ENCODE measurements at places on chromosomes 11 and 22.

DNA sequence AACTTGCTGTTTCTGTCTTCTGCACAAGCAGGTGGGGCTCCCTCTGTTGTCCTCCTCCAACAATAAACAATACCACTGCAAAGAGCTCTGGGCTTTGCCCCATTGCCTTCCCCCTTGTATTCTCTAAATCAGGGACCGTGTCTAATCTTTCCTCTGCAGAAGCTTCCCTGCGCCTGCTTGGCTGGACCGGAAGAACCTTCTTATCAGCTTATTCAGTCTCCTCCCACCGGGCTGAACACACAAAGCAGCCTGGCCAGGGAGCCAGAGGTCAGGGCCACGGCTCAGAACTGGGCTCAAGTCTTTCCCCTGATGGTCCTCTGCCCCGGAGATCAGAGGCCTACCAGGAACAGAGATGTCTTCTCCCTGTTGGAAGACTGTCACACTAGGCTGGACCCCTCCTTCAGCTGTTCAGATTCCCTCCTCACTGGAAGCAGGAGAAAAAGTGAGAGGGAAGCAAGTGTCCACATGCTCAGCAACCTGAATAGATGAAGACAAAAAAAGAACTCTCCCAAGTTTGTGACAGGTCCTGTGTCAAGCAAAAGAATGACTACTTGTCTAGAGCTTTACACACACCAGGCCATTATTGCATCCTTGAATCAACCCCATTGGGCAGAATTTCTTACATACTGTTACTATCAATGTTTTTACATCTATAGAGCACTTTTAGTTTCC, 63.7 kb downstream of the RAB30 start:
- no peak for DNase-seq

DNA sequence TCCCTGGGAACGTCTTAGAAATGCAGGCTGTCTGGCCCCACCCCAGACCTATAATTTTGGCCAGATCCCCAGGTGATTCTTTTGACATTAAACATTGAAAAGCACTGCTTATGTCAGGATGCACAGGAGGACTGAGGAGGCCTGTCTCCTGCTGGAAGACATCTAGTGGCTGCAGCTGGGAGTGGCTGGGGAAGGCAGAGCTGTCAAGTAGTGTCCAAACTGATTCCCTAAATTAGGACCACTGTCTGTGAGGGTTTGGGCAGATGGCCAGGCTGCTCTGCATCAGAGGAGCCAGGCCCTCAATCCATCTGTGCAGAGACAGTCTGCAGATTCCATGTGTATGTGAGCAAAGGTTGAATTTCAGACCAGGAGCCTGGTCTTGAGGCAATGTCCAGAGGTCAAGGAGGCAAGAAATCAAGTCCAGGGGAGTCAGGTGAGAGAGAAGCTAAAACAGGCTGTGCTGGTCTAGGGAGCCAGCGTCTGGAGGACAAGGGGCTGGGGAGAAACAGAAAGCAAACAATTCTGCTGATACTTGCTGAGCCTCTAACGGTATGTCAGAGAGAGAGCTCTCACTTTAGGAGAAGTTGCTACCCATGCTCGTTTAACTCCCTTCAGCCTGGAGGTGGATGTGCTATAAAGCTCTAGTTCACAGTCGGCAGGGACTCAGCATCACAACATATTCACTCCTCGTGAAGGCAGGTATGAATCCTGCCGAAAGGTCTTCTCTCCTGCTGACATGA, 15.3 kb upstream of the SYTL2 start:
- no peak for DNase-seq

DNA sequence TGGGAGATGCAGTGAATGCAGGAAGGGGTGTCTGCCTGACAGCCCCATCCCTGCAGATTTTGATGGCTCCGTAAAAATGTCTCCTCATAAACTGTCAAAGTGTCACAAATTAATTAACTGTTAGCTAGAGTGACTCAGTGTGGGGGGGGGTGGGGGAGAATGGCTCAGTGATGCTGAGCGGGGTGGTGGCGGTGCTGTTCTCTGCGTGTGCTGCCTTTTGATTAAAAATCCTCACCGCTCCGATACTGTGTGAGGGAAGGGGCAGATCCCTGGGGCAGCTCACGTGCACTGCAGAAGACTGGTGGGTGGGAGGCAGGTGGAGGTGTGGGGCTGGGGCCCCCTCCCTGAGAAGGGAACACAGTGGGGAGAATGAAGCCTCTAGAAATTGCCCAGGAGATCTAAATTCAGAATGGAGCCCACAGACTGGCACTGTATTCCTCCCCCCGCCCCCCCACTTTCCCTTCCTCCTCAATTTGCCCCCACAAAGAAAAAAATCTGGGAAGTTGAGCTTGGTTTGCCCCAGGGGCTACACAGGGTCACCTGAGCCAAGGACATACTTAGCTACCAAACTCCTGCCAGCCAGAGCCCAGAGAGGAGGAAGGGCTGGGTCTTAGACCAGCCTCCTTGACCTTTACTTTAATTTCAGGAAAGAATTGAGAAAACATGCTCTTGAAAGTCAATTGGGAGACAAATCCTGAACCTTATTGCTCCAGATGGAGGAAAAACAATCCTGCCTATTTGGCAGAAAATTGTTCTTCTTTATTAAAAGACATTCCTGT, 39.8 kb downstream of the DRD2 start:
- no peak for DNase-seq

DNA sequence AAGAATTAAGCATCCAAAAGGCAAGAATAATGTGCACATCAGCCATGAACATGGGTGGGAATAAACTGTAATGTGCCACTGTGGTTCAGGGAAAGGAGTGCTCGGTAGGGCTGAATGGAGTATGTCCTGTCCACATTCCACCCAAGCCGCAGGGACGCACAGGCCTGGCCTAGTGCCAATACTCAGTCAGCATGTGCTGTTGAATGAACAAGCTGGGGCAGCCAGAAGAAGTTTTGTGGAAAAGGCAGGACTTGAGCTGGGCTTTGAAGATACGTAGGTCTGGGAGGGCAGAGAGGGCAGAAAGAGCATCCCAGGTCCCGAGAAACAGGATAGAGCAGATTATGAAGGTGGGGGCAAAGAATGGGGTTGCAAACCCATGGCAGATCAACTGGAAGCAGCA, 60.0 kb upstream of the PLET1 start:
- DNase-seq, result no peak

- no peak for DNase-seq
Measured at GRCh38 chr11:12473381-12473780, 96.0 kb downstream of the PARVA start.

GRCh38 chr11:4921796-4922195, 2.3 kb downstream of the OR51G1 start:
- no peak for DNase-seq

- no peak for DNase-seq
Measured at GRCh38 chr11:11971906-11972547, 36.4 kb downstream of the DKK3 start.

GRCh38 chr22:22171357-22172218, 73.0 kb upstream of the VPREB1 start:
- DNase-seq, result no peak

DNA sequence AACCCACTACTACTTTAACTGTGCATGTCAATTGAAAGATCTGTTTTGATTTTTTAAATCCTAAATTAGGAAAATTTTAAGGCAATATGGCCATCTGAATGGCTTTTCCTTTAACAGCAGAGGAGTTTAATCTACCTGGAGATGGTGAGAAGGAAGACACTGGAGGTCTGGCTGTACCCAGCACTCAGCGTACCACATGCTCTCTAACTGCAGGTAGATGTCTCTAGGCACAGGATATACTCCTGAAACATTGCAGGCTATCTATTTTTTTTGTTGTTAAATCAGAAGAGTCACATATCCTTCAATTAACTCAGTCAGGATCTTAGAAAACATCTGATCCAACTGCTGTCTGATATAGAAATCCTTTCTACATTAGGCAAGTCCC, 17.3 kb upstream of the CASTOR1 start:
- no peak for DNase-seq

- DNase-seq, result peak; percentile 84
Measured at GRCh38 chr11:117843666-117844484, 19.3 kb upstream of the FXYD2 start.

DNA sequence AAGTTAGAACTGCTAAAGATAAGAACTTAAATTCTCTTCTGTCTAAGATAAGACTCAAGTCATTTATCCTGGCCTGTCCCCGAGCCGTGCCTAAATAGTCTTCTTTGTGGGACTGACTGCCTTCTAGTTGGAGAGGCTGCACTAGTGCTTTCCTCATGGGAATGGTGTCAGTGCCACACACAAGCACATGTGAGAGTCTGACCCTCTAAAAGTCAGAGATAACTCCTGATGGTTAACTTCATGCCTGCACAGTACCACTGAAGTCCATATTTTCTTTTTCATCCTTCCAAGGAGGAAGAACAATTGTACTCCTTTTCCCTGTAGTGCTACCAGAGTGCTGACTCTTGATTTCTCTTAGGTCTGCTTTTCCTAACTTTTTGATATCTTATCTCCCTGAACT, 309.7 kb downstream of the TMEM135 start:
- no peak for DNase-seq

DNA sequence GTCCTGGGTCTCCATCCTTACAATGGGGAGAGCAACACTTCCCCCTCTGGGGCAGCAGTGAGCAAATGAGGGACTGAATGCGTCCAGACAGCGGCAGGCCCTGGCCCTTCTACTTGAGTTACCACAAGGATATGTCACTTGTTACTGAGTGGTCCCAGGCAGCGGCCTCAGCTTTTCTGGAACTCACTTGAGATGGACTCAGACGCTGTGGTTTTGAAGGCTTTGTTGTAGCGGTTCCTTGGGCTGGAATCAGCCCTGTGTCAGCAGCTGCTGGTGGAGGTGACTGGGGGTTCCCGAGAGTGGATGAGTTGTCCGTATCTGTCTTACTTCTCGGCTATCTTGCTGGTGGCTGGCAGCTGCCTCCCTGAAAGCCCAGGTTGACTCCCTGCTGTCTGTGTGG, 77.0 kb downstream of the MICAL2 start:
- DNase-seq, result no peak

- no peak for DNase-seq
Measured at GRCh38 chr22:21876486-21877176, 9.2 kb upstream of the MAPK1 start.

- no peak for DNase-seq
Measured at GRCh38 chr22:39489094-39490068, 12.7 kb upstream of the MIEF1 start.

- DNase-seq, result no peak
Measured at GRCh38 chr11:71370020-71370747, 78.0 kb downstream of the DHCR7 start.

- no peak for DNase-seq
Measured at GRCh38 chr11:79415411-79415810, 25.4 kb downstream of the TENM4 start.

- DNase-seq, result no peak
Measured at GRCh38 chr11:43419460-43419859, 60.7 kb downstream of the TTC17 start.

DNA sequence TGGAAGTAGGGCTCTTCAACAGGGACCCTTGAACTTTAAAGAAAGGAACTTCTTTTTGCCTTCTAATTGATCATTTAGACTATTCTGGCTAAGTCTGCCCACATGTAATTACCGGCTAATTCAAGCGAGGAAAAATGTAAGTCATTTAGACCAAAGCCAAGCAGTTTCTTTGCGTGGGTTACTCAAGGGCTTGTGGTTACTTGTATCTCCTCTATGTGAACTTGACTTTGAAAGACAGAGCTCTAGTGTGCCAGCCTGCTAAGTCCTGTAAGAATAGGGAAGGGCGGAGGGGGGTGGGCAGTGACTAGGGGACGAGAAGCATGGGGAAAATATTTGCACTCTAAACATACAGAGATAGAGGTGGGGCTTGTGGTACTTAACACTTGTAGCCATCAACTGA, 145.2 kb upstream of the TEAD1 start:
- DNase-seq, result no peak

DNA sequence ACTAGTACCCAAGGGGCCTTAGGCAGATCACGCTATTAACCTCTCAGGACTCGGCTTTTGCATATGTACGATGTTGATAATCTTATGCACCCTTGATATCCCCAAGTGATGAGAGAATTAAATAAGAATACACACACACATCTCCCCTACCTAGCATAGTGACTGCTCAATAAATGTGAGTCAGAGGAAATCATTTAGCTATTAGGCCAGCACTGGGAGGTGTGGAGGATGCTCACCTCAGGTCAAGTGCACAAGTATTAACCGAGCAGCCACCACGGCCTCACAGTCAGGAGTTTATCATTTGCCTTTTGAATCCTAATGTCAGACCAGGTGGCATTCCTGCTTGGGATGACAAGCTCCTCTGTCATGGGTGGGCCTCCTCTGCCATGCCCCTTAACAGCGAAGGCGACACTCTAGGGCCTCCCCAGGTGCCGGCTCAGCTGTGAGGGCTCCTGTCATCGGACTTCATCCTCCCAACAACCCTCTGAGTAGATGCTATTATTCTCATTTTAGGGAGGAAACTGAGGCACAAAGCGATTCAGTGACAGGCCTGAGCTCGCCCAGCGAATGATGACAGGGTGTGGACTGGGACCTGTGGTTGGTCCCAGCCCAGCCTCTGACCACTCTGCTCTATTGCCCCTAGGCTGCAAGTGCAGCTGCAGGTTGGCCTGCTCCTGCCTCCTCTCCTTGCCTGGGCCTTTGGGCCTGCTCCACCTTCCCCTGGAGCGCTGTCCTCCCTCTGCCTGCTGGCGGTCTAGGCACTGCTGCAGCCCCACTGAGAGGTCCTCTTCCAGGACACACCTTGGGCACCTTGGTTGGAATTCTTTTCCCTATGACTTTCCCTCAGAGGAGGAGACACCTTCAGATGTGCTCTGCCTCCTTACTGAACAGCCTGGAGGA, 5.0 kb upstream of the SOX10 start:
- DNase-seq, result no peak

- no peak for DNase-seq
Measured at GRCh38 chr22:27609451-27609888, 192.1 kb downstream of the MN1 start.

- no peak for DNase-seq
Measured at GRCh38 chr11:64870893-64871466, 7.4 kb downstream of the EHD1 start.

DNA sequence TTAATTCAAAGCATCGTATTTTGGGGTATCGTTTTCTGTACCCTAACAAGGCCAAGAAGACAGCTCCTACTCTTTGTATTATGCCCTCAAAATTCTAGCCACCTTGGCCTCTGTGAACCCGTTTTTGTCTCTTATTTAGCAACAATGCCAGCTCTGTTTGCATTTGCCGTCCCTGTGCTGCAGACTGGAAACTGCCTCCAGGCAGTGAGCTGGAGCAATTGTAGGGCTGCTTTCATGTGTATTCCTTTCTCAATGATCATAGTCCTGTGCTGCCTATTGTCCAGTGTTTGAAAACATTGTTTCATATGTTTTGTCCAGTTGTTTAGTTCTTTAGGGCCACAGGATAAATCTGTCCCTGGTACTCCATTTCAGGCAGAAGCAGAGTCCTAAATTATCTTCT, 19.9 kb upstream of the BACE1-AS start:
- DNase-seq, result no peak
